ENCODE measurements at places on chromosomes 1 and 21. TPM values are rescaled to one million over a fixed set of nuclear protein-coding genes. Genes with fewer than 3 reads are reported as not detected.

DNA sequence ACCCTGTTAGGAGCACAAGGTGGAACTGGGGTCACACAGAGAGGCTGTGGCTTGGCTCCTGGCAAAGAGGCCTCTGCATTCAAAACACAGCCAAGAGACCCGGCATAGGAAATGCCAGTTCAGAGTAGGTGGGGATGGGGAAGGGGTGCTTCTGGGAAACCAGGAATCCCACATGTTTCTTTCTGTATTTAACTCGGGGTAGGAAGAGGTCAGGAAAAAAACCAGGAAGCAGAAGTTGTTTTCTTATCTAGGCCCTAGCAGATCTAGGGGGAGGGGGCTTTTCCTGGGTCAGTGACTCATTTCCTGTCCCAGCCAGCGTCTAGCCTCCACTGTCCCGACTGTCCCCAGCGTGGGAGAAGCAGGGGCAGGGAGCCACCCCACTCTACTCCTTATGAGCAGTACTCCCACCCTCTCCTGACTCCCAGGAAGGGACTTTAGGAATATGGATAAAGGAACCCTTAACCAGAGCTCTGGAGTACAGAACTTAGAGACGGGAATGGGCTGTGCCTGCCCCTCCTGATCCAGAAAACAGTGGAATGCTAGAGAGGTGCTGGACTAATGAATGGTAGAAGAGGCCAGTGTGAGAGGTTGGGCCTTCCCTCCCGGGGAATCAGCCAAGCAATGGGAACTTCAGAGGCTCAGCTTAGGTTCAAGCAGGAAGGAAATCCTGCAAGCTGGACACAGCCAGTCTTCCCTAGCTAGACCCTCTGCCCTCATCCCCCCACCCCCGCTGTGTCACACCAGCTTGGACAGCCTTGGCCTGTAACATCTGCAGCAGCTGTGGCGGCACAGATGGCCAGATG is 5.7 kb downstream of the FHL3 start:
- no peak overlapping the region for H3K4me3 ChIP-seq
- H3K27ac ChIP-seq: peak overlapping the region; percentile 66
- H3K4me1 ChIP-seq: peaks cover 43% of the 10 kb centered on the region

DNA sequence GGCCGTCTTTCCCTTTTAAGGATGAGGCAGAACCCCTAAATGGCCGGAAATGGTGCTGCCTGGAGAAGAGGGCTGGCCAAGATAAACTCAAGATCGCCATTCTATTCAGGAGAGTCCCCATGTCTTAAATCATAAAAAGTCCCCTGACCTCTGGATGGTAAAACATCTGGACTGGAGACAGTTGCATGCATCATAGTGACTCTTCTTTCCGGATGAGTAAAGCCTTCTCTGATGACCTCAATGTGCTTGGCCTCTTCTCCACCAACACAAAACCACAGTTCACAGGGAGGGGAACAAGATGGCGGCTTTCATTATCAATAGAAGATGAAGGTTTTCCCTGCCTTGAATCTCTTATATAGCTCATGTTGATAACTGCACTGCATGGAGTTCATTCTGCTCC is 27.5 kb upstream of the H6PD start:
- no peaks in the 10 kb centered on the region for H3K36me3 ChIP-seq
- no peaks in the 10 kb centered on the region for H3K4me1 ChIP-seq

GRCh38 chr1:44294588-44295007 is 60.5 kb downstream of the ERI3 start:
- H3K27me3 ChIP-seq: no peaks in the 10 kb centered on the region
- no peaks in the 10 kb centered on the region for H3K4me1 ChIP-seq
- H3K27ac ChIP-seq: no peak overlapping the region
- H3K4me3 ChIP-seq: no peak overlapping the region
- no peak for DNase-seq

GRCh38 chr1:228827019-228827418 is 91.7 kb downstream of the RHOU start:
- H3K27ac ChIP-seq: no peak overlapping the region
- no peaks in the 10 kb centered on the region for H3K4me1 ChIP-seq
- no peaks in the 10 kb centered on the region for H3K36me3 ChIP-seq
- no peak for DNase-seq
- H3K27me3 ChIP-seq: peaks cover 40% of the 10 kb centered on the region

DNA sequence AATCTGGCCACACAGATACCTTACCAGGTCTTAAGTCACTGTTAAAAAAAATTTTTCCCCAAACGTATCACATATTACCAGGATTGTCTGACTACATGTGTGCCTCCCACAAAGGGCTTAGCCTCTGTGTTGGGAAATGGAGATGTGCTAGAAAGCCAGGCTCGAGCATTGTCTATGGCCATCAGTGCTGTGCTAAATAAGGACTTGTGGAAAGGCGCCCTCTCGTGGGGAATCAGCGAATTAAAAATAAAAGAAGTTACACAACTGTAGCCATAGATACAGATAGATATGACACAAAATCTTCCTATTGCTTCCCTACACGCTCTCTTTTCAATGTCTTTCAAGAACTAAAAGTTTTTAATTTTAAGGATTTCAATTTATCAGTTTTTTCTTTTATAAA is 47.5 kb upstream of the CRNN start:
- no peaks in the 10 kb centered on the region for H3K4me1 ChIP-seq
- no peak overlapping the region for H3K27ac ChIP-seq
- no peak for DNase-seq
- no peak overlapping the region for H3K4me3 ChIP-seq

Gene PSMA5
- 168 TPM for total RNA-seq

Gene TNFRSF8
- not detected for total RNA-seq

Gene CACNA1S
- total RNA-seq: not detected

GRCh38 chr1:183180218-183180617 is 5.8 kb upstream of the LAMC2 start:
- H3K4me1 ChIP-seq: peaks cover 21% of the 10 kb centered on the region
- peak overlapping the region; percentile 49 for H3K27ac ChIP-seq
- no peaks in the 10 kb centered on the region for H3K36me3 ChIP-seq
- no peak overlapping the region for H3K4me3 ChIP-seq
- no peak for DNase-seq

Gene PTCH2
- total RNA-seq: 0.83 TPM

- H3K4me1 ChIP-seq: peaks cover 5% of the 10 kb centered on the region
- H3K27ac ChIP-seq: no peak overlapping the region
- no peak for DNase-seq
- H3K36me3 ChIP-seq: no peaks in the 10 kb centered on the region
- H3K4me3 ChIP-seq: no peak overlapping the region
These were observed 19.5 kb downstream of the KIF17 start for GRCh38 chr1:20698195-20698910.

Measured in PC-9 (cell line).